ENCODE measurements at places on chromosomes 7 and 10.

DNA sequence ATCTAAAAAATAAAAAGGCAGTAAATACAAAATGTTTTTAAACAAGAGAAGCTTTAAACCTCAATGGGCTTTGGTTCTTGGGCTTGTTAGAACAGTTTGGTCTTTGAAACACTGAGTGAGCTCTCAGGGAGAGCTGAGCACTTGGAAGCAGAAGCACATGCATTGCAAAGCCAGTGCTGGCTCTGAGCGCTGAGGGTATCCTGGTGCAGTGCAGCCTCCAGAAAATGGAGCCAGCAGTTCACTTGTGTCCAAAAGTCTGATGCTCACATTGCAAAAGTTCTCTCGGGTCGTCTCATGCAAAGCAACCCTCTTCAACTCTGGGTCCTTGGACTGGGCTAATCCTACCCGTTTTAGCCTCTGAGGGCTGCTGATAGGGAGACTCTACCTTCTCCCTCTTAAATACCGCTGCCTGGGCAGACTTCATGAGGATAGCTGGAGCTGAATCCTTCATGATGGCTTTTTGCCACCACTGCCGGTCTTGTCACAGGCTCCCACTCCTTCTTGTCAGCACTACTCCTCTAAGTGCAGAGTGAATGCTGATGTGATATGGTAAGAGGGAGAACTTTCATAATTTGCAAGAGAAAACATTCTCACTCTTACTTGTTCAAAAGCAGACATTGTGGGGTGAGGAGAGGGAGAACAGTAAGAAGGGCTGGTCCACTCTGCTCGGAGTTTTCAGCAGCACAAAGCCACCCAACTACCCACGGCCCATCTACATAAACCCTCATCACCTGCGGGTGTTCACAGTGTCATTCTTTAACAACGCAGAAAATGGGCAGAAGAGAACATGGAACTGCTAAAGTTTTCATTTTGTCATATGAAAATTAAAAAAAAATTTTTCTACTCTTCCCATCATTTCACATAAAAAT lies 42.2 kb upstream of the BMPER start:
- DNase-seq, result peak; percentile 13

DNA sequence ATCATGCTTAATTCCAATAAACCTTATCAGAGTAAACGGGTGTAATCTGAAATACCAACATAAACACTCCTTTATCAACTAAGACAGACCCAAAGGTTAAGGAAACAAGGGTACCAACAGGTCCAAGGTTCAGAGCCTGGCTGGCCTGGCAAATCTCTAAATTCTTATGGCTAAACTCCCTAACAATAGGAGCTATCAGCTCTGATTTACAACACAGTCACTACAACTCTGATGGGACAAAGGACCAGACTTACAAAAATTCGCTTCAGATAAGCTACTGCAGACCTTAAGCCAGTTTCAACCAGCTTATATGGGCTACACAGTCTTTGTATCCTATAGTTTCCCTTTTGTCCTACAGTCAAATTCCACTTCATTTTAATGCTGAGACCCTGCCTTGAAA lies 381.9 kb downstream of the ZWINT start:
- no peak for DNase-seq

GRCh38 chr10:81817596-81818170 lies 57.3 kb upstream of the NRG3 start:
- DNase-seq, result no peak

- DNase-seq, result no peak
These were observed 65.5 kb downstream of the LRRC17 start for GRCh38 chr7:102978284-102978683.

DNA sequence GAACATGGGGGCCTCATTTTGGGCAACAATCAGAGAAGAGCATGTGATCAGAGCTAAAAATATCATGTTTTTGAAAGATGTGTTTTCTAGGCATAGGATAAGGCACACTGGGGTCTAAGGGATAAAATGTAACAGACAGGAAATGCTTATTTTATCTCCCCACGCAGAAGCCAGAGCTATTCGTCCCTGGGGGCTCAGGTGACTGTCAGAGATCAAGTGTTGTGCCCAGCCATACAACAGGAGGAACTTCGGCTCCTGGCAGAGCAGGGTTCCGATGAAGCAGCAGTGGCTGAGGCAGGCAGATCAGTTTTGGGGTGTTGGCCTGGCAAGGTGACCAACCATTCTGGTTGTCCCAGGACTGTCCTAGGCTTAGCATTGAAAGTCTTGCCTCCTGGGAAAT lies 15.2 kb downstream of the NPY start:
- no peak for DNase-seq

DNA sequence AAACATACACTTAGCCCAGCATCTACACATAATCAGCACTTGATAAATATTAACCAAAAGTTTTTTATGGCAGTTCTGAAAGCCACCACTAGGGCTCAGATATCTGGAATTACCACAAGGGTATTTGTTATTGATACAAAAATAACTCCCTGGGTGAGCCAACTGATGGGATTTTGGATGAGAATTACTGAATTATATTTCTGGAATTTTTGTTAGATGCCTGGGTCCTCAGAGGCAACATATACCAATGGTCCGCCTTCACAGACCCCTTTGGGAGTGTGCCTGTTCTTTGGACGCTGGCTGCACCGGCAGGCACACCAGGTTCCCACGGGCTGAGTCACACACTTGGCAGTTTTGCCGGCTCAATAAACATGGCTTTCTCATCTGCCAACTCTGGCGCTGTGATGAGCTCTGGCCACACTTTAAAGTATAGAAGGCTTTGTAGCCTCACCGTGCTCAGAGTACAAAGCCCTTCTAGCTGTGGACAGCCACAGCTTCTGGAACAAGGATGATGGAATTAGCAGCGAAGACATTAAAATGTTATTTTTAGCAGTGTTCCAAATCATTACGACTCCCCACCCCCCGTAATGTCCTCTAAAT lies 24.5 kb upstream of the EEPD1 start:
- DNase-seq, result peak; percentile 16

DNA sequence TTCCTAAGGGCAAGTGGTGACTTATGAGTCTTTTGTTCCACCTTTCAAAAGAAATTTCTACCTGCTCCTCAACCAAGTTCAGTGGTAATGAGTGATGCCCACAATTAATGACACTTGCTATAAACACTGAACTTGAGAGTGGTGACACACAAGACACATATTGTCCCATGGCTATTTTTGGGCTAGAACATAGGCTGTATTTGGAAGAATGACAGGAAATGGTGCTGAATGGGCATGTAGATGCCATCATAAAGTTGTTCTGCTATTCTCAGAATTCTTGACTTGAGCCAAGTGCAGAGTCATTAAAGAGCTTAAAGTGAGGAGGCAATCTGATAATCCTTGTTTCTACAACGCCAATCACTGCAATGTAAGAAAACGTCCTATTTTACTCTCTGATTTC lies 313.3 kb downstream of the AGMO start:
- no peak for DNase-seq

GRCh38 chr7:38506756-38507155 lies 124.4 kb downstream of the AMPH start:
- DNase-seq, result no peak

- no peak for DNase-seq
These were observed 496.9 kb downstream of the TCERG1L start for GRCh38 chr10:130814610-130815009.

DNA sequence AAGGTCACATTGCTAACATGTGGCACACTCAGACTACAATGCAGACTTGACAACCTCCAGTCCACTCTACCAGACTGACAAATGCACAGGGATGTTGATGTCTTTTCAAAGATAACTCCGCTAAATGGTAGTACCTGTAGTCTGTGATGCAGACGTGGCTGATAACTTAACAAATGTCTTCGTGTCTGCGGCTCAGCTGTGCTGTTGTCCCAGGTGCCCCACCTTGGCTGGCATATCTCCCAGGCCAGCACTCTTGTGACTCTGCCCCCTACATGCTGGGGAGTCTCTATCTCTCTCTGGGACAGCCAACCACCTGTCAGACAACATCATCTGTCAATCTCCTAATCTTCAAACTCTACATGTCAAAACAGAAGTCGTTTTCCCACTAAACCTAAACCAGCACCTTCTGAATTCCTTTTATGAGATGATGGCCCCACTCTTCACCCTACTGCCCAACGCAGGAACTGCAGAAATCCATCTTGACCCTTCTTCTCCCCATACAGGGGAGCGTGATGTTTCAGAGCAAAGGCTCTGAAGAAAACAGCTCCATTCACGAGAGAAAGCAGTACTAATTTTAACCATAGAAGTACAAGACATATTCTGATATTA lies 156.4 kb downstream of the USP6NL start:
- DNase-seq, result no peak

GRCh38 chr10:28087661-28088351 lies 88.9 kb upstream of the ODAD2 start:
- no peak for DNase-seq

GRCh38 chr10:127283017-127283416 lies 86.6 kb upstream of the INSYN2A start:
- no peak for DNase-seq

DNA sequence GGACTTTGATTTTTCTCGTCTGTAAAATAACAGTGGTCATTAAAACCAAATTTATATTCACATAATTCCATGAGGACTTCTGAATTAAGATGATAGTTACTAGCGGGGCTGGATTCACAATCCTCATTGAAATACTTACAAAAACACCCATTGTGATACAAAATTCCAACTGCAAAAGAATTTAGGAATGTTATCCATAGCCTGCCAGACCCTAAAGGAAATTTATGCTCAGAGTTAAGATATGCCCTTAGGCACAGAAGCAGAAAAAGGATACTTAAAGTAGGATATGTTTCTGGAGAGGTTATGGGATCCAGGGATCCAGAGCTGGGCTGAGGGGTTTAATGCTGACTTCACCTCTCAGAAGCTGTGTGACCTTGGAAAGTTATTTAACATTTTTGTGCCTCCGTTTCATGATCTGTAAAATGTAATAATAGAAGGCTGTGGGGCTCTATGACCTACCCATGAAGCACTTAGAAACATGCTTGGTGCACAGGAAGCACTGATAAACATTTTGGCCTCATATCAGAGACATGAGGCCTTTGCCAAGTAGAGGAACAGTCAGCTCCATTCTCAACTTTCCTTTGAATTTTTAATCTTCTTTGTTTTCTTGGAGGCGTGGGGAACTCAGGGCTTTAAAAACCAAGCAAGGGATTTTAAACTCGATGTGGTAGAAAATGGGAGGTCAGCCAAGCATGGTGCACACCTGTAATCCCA lies 744.7 kb downstream of the KCNMA1 start:
- DNase-seq, result no peak

GRCh38 chr10:7577176-7577575 lies 89.6 kb downstream of the ITIH5 start:
- no peak for DNase-seq

- no peak for DNase-seq
These were observed 49.5 kb downstream of the IKZF1 start for GRCh38 chr7:50353894-50354595.

DNA sequence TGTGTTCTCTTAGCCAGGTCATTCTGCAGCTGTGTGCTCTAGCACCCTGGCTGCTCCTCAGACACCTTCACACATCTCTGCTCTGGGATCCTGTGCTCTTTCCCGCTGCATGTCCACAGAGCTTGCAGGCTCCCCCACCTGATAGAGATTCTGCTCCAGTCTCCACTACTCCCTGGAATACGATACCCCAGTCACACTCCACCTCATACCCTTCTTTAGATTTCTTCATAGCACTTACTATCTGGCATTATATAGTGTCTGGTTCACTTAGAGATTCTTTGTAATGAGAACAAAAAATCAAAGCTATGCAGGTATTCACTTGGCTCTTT lies 88.0 kb downstream of the CELF2 start:
- DNase-seq, result no peak

DNA sequence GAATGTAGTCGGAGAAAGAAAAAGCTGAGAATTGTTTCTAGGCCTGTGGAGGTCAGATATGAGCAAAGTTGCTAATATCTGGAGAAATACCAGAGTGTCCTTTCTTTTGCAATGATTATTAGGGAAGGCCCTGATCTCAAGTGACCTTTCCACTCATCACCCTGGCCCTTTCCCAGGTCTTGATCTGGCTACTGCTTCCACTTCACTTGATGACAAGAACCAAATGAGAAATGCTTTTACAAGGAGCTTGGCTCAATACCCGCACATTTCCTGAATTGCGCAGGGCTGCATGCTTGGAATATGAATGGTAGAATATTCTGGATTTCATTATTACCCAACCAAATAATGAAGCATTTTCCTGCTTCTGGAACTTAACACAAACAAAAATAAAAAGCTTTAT lies 104.6 kb downstream of the ITGB8 start:
- no peak for DNase-seq

GRCh38 chr7:10122551-10123100 lies 851.0 kb upstream of the PHF14 start:
- peak; percentile 43 for DNase-seq

GRCh38 chr7:105364684-105365083 lies 24.0 kb downstream of the SRPK2 start:
- no peak for DNase-seq

GRCh38 chr7:28490831-28491230 lies 78.5 kb downstream of the CREB5 start:
- no peak for DNase-seq

GRCh38 chr7:169276-170172 lies 22.8 kb upstream of the FAM20C start:
- no peak for DNase-seq

DNA sequence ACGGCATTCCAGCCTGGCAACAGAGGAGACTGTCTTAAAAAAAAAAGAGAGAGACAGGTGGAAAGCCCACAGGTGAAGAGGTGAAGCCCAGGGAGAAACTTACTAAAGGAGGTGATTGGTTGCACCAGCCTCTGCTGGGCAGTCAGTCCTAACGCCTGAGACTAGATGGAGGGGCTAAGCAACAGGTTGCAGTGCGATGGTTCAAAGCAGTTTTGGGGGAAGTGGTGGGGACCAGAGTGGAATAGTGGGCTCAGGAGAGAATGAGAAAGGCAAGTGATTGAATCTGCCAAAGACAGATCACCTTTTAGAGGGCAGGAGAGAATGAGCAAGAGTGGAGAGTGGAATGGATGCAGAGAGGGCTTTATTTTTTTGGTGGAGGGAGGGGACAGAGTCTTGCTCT lies 100.0 kb upstream of the KCTD7 start:
- DNase-seq, result no peak

- DNase-seq, result no peak
These were observed 462.4 kb upstream of the SORCS1 start for GRCh38 chr10:107626862-107627261.

GRCh38 chr10:75291805-75292204 lies 56.0 kb upstream of the COMTD1 start:
- no peak for DNase-seq

DNA sequence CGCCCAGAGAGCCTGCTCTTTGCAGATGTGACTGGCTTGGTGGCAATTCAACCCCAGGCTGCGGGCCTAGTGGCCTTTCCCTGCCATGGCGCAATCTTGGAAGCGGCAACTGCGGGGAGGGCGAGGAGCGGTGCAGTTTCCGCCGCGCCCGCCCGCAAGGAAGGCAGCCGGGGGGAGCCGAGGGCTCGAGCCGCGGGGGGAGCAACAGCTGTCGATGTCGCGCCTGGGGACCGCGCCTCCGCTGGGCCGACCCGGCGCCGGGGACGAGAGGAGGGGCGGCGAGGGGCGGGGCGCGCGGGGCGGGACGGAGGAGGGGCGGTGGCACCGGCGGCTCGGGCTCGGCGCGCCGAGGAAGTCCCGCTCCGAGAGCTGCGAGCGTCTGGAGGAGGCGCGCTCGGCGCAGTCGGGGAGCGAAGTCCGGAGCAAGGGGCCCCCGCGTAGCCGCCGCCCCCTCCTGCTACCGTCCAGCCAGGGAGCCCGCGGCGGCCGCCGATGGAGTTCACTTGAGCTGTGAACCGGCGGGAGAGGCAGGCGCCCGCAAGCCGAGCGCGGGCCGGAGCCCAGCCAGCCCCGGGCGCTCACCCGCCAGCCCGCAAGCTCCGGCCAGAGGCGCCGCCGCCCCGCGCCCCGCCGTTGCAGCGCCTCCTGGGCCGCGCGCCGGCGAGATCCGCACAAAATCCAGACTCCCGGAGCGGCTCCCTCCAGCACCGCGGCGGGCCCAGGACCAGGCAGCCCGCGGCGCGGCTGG lies 438.1 kb upstream of the GALNT17 start:
- DNase-seq, result peak; percentile 64

Measured in anterior cingulate cortex (tissue), 58 donors.